8988T (cell line): ENCODE measurements at places on chromosomes 6 and 20.

DNA sequence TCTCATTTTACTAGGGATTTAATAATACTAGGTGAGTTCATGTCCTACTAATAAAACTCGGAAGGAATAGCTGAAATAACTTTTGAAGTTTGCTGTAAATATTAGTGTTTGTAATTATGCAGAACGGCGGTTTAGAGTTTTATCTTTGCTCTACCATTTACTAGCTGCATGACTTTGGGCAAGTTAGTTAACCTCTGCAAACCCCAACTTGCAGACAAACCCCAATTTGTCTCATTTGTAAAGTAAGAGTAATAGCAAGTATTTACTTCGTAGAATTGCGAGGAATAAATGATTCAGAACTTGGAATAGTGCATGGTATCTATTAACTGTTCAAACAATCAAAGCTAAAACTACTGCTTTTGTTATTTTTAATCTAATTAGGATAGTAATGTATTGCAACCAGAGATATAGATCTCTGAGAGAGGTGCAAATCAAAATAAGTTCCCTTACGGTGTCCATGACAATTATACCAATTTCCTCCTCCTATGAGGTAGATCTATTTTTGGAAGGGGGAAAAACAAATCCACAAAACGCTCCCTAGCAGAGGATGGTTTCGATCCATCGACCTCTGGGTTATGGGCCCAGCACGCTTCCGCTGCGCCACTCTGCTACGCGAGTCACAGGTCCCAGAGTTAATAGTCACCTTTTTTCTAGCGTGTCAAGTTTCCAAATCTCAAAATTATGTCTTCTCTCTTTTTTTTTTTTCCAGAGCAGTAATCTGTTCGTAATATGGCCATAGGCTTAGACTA lies 35.1 kb upstream of the BTN3A2 start:
- DNase-seq = no peak

- no peak for DNase-seq
These were observed 44.5 kb upstream of the LAMA4 start for GRCh38 chr6:112298816-112299281.

GRCh38 chr6:157126183-157127098 lies 196.9 kb downstream of the TMEM242 start:
- no peak for DNase-seq

GRCh38 chr20:44024820-44025580 lies 110.3 kb downstream of the TOX2 start:
- DNase-seq = no peak

GRCh38 chr6:85580878-85581267 lies 12.8 kb downstream of the SNX14 start:
- no peak for DNase-seq

DNA sequence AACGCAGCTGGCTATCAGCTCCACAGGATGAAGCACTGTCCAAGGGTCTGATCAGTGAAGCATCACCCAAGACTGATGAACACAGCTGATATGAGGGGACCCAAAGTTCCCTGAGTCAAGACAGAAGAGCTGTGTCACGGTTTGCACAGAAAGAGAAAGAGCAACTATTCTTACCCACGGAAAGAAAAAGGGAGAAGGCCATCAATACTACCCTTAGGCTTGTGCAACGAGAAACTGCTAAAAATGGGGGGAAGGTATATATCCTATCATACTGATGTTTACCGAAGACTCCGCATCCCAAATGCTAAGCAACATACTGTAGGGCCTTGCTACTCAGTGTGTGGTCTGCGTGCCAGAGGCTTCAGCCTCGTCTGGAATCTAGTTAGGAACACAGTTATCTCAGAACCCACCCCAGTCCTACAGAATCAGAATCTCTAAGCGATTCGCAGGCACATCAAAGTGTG lies 665 bp downstream of the FASTKD5 start:
- no peak for DNase-seq

- DNase-seq = no peak
These were observed 133.2 kb downstream of the INSM1 start for GRCh38 chr20:20501128-20501527.

GRCh38 chr20:11734431-11734830 lies 183.3 kb upstream of the BTBD3 start:
- no peak for DNase-seq

DNA sequence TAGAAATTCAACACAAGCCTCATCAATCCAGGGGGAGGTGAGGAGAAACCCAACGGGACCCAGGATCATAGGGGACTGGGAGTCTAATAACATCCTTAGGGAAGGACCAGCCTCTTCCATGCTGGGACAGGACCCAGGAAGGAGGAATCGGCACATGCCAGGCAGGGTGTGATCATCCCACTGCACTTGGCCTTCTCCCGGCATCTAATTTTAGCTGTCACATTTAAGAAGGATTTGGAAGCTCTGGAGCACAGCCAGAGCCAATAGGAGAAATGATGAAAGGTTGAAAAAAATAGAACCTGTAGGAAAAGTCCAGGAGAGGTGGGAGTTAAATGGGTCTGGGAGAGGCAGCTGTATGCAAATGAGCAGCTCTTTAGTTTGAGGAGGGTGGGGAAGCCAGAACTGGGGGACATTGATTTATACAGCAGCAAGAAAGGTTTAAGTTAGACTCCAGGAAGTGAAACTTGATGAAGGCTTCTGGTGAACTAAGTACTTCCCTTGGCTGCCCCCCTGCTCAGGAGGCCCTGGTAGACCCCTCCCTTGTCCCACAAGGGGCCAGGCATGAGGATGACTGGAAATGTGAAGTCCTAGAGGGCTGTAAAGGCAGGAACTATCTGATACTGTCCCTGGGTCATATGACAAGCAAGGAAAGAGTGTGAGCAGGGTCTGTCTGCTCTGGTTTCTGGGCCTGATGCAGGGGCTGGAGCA lies 260.3 kb downstream of the LRFN2 start:
- no peak for DNase-seq

DNA sequence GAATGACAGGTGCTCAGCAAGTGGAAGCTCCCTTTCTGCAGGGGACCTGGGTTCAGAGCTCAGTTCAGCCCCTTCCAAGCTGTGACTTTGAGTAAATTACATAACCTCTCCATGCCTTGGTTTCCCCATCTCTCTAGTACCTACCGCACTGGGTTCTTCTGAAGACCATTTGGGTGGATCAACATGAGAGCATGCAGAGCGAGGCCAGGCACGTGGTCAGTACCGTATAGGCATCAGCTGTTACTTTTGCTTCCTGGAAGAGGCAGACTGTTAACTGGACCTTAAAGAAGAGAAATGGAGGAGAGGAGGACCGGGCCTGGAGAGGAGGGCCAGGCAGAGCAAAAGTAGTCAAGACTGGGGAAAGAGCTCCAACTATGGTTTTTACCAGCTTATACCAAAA lies 1.7 kb upstream of the MYLK2 start:
- no peak for DNase-seq

GRCh38 chr20:10910535-10911178 lies 236.9 kb upstream of the JAG1 start:
- DNase-seq = no peak

- no peak for DNase-seq
These were observed 65.7 kb downstream of the PSMG4 start for GRCh38 chr6:3324262-3324942.

DNA sequence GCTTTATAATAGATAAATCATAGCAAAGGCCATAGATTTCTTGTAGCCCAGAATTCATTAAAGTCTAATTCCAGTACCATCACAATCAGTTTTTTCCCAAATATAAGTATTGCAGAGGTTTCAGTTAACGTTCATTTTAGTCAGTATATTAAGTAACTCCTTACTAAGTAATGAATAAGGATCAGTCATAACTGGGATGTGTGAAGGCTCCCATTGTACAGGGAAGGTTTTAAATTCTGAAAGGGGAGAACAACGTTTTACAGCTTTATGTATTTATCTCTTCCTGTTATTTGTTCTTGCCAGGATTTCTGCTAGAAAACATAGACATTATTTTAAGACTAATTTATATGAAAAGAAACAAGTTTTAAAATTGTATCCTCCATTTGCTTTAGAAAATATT lies 215.5 kb upstream of the LAMP5 start:
- no peak for DNase-seq

DNA sequence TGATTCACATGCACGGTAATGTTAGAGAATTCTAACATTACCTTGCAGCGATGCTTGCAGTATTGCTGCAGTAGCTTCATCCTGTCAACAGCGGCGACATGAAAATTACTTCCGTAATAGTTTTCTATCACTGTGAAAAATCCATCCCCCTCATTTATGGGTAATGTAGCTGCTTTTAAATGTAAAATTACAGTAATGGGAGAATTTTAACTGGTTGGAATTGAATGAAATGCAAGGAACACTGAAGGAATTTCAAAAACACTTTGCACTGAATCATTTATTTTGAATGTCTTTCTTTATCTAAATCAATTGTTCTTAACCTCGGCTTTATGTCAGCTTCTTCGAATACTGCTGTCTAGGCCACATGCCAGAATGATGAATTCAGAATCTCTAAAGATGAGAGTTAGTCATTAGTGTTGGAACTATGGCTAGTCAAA lies 102.4 kb upstream of the HIVEP1 start:
- DNase-seq = no peak

- DNase-seq = no peak
These were observed 275.9 kb downstream of the RNF144B start for GRCh38 chr6:18663011-18663410.
